ENCODE measurements at places on chromosomes 7 and 10.

DNA sequence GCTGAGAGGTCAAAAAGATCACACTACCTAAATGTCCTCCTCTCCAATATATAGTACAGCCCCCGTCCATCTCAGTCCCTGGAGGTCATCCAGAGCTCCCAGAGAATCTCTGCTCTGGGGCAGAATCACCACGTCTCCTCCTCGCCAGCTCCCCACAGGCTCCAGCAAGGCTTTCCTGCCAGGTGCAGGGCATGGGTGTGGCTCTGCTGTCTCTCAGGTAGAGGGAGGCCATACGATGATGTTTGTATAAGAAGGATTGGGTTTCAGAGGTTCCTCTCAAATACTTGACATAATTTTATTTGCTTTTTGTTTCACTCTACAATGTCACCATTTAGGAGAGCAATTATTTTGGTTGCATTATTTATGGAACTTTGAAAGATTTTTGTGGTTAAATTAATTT, 98.3 kb upstream of the PRSS58 start:
- no peak for DNase-seq

DNA sequence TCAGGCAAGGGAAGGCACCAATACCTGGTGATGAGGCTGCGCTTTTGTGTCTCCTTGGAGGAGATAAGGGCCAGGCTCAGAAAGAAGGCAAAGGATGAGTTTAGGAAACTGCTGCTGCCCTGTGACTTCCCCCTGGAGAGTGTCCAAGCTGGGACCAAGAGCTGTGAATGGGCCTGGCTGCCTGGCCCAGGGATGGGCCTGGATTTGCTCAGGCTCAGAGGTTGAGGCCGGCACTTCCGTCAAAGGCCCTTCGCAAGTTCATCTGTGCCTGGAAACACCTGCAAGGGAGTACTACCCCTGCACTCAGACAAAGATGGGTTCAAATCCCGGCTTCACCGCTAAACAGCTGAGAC, 50.5 kb upstream of the NANOS1 start:
- no peak for DNase-seq

GRCh38 chr10:31936933-31937332, 8.3 kb upstream of the ARHGAP12 start:
- DNase-seq = no peak

DNA sequence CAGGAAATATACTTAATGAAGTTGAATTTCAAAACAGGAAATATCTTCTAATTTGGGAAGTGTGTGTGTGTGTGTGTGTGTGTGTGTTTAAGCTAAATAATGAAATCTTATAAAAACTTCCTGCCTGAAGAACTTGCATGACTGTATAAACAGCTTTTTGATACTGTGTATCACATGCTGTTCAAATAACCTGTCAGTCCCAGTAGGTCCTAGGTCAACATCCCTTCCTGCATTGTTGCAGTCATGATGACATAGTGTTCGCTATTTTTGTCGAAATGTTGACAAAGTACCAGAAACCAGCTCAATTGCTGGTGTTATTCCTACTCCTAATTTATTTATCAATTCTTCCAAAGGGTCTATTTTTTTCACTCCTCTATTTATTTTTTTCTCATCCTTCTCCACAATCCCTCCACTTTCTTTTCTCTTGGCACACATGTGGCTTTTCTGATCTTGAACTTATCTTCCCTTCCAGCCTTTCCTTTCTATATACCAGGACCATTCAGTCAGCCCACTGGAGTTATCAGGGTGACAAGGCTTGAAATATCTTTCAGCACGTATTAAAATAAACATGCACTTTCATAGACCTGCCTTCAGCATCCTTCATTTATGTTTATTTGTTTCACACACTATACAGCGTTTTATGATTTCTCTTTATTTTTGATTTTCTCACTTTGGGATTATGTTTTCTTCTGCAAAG, 115.8 kb downstream of the PLXDC2 start:
- no peak for DNase-seq

DNA sequence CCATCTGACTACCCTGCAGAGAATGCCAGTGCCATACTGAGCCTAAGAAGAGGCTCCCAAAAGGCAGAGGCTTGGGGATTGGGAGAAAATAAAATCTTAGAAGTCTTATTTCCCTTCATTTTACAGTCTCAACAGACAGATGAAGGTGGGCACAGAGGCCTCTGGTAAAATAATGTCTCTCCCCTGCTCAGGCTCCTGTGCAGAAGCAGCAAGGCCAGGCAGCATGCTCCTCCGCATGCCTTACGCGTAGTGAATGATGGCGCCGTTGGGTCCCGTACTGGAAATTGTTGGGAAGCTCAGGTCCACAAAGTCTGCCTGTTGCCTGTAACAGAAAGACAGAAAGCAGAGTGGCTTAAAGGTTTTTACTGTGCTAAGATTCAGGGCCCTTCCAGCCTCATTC, 45.8 kb downstream of the XPNPEP1 start:
- no peak for DNase-seq

- DNase-seq = no peak
Observed at GRCh38 chr10:80094231-80094630, 15.8 kb downstream of the TMEM254 start.
